T-helper 17 cell (primary cell): ENCODE measurements at places on chromosomes 13 and 19.
A peak's percentile ranks its signal among the peaks of the same experiment; 100 is the strongest.

DNA sequence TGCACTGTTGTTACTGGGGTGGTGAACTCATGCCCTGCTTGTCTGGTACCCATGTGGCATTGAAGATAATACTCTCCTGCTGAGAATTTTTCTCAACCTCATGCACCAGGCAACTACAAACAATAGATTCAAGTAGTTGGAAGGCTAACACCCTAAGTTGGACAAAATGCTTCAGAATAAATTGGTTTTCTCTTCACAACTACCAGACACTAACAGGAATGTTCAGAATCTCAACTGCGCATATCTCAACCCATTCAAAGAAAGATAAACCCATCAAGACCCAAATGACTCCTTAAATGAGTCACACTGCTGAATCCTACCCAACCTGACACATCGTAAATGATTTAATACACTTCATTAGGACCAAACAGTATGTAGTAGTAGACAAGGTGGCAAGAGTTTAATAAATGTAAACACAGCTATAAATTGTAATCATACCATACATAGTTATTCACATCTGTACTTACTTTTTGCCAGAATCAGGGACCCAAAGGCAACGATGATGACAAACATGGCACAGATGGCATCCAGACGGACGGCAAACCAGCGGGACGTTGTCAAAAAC is 227.4 kb downstream of the ABCC4 start:
- no peak for DNase-seq
- H3K27me3 ChIP-seq = no peaks in the 10 kb centered on the region
- peaks cover 14% of the 10 kb centered on the region for H3K36me3 ChIP-seq
- no peak overlapping the region for H3K27ac ChIP-seq
- no peak overlapping the region for H3K4me3 ChIP-seq

DNA sequence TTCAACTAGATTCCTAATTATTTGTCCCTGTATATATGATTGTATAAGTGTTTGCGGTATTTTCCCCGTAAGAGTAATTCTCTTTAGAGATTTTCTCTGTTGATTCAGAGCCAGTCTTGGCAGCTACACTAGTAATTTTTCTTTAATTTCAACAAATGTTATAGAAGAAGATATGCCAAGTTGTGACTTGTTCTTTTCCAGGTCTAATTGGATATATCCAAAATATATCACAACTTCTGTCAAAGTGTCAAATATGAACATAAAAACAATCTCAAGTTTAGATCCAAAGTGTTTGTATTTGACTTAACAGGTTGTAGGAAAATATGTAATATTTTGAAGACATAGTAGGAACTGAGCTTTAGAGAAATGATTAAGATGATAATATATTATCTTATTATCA is 733.9 kb upstream of the SLITRK5 start:
- no peak overlapping the region for H3K27ac ChIP-seq
- H3K4me1 ChIP-seq = no peaks in the 10 kb centered on the region
- DNase-seq = no peak
- no peak overlapping the region for H3K4me3 ChIP-seq
- no peaks in the 10 kb centered on the region for H3K27me3 ChIP-seq
- no peaks in the 10 kb centered on the region for H3K36me3 ChIP-seq

DNA sequence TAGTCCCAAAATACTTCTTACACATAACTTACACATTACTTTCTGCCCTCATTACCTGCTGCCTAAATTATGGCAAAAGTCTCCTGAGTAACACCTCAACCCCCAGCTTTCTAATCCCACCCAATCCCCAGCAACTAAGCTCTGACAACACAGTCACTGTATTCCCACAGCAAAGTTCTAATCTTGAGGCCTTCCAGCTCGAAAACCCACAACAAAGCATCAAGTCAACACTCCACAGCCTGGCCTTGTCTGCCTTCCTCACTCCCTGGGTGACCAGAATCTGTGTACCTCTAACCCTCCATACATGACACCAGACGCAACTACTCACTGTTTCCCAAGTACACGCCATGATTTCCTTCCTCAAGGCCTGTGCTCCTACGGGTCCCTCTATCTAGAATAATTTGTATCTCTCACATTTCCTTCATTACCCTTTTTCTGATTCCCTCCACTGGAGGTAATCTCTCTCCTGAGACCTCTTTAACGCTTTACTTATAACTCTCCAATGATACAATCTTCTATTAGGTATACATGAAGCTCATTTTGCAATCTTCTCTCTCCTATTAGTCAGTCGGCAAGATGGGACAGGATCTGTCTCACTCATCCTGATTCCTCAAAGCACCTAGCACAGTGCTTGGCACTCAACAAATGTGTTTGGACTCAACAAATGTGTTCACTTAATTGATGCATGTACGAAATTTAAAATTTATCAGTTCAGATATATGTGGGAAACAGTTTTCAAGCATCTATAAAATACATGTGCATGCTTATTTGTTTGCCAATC is 87.6 kb upstream of the DOCK9 start:
- peaks cover 48% of the 10 kb centered on the region for H3K4me1 ChIP-seq
- peaks cover 10% of the 10 kb centered on the region for H3K36me3 ChIP-seq
- H3K27ac ChIP-seq = peak overlapping the region; percentile 72
- no peaks in the 10 kb centered on the region for H3K27me3 ChIP-seq

DNA sequence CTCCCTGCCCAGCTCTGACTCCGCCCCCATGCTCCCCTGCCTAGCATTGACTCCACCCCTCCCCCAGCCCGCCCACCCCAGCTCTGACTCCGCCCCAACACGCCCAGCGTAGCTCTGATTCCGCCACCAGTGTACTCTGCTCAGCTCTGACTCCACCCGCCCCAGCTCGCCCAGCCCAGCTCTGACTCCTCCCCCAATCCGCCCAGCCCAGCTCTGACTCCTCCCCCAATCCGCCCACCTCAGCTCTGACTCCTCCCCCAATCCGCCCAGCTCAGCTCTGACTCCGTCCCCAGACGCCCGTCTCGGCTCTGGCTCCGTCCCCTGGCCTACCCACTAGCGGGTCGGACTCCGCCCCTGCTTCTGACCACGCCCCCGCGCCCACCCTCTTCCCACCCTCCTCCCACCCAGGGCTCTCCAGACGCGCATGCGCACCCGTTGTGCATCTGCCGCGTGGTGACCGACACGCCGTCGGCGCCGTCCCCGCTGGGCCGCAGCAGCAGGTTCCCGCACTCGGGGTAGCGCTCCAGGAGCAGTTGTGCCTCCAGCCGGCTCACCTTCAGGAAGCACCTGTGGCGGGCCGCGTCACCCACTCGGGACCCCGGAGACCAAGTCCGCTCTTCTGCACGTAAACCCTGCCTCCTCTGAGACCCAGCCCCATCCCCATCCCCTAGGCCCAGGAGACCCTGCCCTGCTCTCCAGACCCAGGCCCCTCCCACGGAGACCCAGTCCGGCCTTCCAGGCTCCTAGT is 10.2 kb downstream of the STAP2 start:
- H3K36me3 ChIP-seq = no peaks in the 10 kb centered on the region
- peak; percentile 84 for DNase-seq

DNA sequence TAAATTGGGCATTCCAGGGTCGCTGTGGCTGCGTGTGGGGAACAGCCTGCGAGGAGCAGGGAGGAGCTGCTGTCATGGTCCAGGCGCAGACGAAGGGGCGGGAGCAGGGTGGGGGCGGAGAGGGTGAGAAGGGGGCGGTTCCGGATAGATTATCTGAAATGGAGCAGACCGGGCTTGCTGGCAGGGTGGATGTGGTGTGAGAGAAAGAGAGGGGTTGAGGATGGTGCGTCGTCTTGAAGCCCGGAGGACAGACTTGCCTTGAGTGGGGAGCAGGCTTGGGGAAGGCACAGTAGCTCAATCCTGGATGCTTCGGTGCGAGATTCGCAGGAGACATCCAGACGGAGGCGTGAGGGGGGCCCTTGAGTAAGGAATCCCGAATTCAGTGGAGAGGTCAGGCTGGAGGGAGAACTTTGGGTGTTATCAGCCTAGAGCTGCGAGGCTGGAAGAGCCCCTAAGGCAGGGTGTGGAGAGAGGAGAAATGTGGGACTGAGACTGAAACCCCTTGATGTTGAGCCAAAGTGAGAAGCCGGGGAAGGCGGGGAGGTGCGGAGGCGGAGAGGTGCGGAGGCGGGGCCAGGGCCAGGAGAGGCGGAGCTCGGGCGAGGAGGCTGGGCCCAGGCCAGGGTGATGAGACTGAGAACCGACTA is 40.6 kb downstream of the DPF1 start:
- no peaks in the 10 kb centered on the region for H3K27me3 ChIP-seq
- H3K4me3 ChIP-seq = no peak overlapping the region
- H3K27ac ChIP-seq = no peak overlapping the region
- no peak for DNase-seq

DNA sequence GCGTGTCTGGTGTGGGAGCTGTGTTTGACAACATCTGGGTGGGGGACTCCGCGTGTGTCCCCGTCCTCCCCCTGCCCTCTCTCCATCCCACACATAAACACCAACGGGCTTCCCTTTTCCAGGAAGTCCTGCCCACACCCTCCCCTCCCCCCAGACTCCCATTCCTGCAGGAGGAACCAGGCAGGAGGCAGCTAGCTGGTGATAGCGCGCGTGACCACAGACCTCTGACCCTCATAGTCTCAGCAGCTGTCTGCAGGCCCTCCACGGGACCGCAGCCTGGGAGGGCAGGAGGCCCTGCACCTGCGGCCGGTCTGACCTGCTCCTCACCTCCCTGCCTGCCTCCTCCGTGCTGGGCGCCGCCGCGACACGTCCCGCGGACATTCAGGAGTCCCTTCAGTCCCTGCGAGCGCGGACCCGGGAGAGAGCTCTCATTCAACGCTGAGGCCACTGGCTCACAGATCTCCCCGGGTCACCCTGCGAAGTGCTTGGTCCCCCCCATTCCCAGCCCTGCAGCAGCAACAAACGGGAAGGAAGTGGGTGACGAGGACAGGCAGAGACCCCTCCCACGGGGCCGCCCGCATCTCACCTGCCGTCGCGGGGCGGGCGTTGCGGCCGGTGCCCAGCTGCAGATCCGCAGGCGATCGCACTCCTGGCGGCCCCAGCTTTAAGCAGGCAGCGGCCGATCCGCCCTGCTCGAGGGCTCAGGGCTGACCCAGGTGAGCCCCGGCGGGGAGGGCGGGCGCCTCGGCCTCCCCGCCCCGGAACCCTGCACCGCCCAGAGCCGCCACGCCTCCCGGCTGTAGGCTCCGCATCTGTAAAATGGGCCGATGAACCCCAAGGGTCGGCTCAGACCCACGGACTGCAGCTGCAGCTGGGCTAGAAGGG is 1.1 kb upstream of the ACP5 start:
- no peaks in the 10 kb centered on the region for H3K27me3 ChIP-seq
- H3K4me1 ChIP-seq = peaks cover 15% of the 10 kb centered on the region
- peak overlapping the region; percentile 79 for H3K4me3 ChIP-seq
